ENCODE measurements at places on chromosomes 1 and 21. TPM values are rescaled to one million over a fixed set of nuclear protein-coding genes. Genes with fewer than 3 reads are reported as not detected.

GRCh38 chr1:204975568-204976235 lies 67.3 kb upstream of the CNTN2 start:
- peaks cover 14% of the 10 kb centered on the region for H3K4me1 ChIP-seq
- H3K27ac ChIP-seq: no peak overlapping the region
- no peak overlapping the region for H3K4me3 ChIP-seq
- no peaks in the 10 kb centered on the region for H3K27me3 ChIP-seq
- peak; percentile 31 for DNase-seq
- no peaks in the 10 kb centered on the region for H3K36me3 ChIP-seq

GRCh38 chr1:211951856-211952255 lies 83.5 kb downstream of the INTS7 start:
- no peaks in the 10 kb centered on the region for H3K27me3 ChIP-seq
- no peaks in the 10 kb centered on the region for H3K36me3 ChIP-seq
- peak overlapping the region; percentile 48 for H3K27ac ChIP-seq
- peak; percentile 67 for DNase-seq
- peaks cover 17% of the 10 kb centered on the region for H3K4me1 ChIP-seq

EFNA4 gene
- 17.5 TPM for total RNA-seq

DNA sequence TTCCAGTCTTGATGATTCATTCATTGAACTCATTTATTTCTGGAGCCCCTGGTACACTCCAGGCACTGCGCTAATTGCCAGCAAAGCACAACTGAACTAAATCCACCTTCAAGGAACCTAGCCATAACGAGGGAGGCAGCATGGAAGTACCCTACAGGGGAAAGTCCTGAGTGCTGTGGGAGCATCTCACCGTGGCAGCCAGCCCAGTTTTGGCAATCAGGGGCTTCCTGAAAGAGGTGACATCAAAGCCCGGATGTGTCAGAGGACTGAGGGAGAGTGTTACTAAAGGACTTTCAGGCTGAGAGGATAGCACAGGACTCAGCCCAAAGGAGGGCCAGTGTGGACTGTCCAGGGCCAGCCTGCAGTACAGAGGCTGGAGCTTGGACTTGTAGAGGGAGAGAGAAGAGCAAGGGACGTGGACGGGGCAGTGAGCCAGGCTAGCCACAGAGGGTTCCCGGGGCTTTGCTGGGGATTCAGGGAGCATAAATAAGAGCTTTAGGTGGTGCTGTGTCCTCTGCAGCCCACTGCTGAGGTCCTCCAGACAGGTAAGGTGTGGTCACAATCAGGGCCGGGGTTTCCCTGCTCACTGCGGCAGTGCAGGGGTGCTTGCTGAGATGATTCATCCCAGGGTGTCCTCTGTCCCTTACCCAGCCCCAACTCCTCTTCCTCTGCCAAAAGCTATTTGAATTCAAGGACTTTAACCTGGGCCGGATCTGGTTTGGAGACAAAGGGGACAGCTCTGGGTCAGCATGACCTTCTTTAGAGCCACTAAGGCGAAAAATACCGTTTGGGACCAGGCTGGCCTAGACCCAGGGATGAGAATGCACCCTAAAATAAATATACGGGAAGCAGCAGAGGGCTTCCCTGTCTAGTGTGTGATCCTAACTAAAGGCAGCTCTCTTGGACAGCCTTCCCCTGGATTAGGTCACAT lies 128.3 kb downstream of the EDEM3 start:
- H3K27ac ChIP-seq: no peak overlapping the region
- no peaks in the 10 kb centered on the region for H3K27me3 ChIP-seq
- H3K36me3 ChIP-seq: no peaks in the 10 kb centered on the region
- no peak for DNase-seq

DNA sequence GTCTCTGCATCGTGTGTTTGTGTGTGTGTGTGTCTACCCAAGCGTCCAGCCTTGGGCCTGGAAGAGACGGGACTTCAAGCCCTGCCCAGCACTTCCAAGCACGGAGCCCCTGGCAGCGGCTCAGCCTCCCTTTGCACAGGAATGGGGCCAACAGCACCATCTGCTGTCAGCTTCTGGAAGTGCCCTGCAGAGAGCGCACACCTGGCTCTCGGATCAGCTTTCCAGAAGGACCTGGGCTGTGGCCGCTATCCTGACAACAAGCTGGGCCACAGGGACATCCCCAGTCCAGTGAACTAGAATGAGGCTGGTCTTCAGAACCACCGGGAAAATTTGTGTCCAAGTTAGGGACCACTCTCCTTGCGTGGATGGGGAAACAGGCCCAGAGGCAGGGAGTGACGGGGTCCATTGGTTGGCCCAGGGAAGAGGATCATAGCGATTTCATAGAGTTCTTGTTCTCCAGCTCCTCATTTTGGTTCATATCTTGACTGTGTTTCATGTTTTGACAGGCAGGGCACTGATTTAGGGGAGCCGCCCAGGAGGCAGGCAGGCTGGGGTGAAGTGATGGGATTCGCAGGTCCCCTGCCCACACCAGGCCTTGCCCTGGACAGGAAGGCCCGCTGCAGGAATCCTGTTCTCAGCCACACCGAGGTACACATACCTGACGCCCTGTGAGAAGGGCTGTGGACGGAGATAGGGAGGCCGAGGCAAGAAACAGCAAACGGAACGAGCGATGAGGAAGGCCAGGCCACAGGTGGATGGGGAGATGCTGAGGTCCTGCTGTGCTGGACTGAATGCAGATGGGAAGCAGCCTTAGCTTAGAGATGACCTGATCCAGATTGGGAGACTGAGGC lies 38.4 kb downstream of the TAS1R2 start:
- H3K27me3 ChIP-seq: peaks cover 3% of the 10 kb centered on the region
- no peaks in the 10 kb centered on the region for H3K36me3 ChIP-seq
- no peaks in the 10 kb centered on the region for H3K4me1 ChIP-seq
- no peak overlapping the region for H3K27ac ChIP-seq
- peak; percentile 56 for DNase-seq
- no peak overlapping the region for H3K4me3 ChIP-seq

DNA sequence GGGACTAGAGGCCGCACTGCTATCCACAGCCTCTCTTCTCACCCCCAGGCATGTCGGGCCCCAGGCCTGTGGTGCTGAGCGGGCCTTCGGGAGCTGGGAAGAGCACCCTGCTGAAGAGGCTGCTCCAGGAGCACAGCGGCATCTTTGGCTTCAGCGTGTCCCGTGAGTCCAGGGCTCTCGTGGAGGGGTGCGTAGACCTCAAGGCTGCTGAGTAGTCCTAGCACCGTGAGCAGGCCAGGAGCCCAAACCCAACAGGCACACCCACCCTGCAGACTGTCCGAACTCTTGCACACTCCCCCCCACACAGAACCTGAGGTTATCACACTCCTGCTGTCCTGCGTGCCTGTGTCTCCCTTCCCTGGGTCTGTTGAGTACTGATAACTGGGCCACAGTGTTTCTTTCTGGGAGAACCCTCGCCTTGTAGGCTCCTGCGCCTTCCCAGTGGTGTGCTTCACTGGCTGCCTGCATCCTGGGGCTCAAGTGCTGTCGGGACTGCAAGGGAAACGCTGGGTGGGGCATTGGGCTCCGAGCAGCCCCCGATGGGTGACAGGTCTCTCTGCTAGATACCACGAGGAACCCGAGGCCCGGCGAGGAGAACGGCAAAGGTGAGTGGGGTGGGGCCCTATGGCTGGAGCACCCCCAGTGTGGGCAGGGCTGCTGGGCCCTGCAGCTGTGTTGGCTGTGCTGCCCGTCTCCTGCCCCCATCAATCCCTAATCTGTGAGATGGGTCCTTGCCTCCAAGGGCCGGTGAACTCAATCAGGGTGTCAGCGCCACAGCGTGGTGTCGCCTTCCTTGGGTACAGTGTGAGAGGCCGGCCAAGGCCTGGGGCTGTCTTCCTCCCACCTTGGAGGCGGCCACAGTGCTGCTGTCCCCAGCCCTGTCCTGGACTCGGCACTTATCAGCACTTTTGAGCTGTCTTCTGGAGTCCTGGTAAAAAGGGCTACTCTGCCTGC lies 4.0 kb upstream of the GJC2 start:
- H3K27me3 ChIP-seq: no peaks in the 10 kb centered on the region
- H3K4me3 ChIP-seq: no peak overlapping the region
- peaks cover 16% of the 10 kb centered on the region for H3K36me3 ChIP-seq
- no peak overlapping the region for H3K27ac ChIP-seq
- H3K4me1 ChIP-seq: peaks cover 34% of the 10 kb centered on the region
- no peak for DNase-seq
